ENCODE measurements at places on chromosomes 13 and 19.

GRCh38 chr13:113864273-113864890, 506 bp upstream of the GAS6 start:
- DNase-seq = no peak

DNA sequence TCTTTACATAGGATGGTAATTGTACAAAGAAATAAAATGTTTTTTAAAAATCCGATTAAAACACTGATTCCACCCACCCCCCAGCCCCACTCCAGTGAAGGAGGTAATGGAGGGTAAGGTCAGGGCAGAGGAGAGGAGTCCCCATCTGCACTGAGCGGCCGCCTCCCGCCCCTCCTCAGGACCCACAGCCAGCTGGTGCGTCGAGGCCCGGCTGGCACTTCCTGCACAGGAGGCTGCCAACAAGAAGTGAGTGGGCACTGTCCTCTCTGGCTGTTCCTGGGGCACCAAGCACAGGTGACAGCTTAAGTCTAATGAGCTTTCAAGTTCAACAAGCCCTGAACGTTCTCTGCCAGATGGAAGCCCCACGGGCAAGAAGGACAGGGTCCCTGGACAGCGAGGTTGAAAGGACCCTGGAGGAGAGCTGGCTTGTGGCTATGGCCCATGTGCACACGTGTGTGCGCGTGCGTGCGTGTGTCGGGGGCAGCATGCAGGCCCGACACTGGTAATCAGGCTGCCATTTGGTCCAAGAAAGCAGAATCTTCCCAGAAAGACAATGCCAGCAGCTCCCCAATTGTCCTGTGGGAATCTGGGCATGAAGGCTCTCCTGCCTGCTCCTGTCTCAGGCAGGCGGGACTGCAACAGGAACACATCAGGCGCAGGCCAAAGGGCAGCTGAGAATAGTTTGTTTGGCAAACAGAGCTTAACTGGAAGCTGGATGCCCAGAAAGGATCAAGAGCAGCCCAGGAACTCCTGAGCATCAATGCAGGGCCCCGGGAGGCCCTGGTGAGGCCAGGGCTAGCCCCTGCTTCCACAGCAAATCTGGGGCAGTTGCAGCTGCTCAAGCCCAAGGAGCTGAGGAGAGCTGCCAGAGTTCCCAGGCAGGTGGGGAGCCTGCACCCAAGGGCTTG, 15.1 kb upstream of the EPHX3 start:
- no peak for DNase-seq

- DNase-seq = no peak
Observed at GRCh38 chr19:7427944-7428343, 60.9 kb downstream of the PEX11G start.

- no peak for DNase-seq
Observed at GRCh38 chr13:35808846-35809245, 322.3 kb downstream of the DCLK1 start.
